HepG2 (cell line): ENCODE measurements at places on chromosomes 16 and 17. TPM values are rescaled to one million over a fixed set of nuclear protein-coding genes. Genes with fewer than 3 reads are reported as not detected.

DNA sequence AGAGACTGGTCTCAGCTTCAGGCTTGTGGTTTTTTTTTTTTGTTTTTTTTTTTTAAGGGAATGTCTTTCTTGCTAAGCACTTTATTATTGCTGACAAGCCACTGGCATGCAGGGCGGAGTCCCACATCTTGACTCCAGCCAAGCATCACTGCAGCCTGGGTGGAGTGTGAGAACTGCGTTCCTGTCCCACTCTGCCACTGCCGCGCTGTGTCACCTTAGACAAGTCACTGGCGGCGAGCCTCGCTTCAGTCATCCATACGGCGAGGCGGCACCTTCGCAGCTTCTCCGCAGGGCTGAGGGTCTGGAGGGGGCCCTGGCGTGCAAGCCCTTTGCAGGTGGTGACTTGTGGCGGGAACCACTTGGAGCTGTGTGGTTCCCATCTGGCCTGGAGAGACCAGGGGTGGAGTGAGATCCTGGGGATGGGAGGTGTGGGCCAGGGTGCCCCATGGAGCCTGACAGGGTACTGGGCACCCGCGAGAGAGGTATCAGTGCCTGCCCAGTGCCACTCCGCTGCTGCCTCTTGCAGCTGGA is 99.1 kb upstream of the CIBAR2 start:
- no peak for DNase-seq

GRCh38 chr17:59355030-59355701 is 23.7 kb downstream of the YPEL2 start:
- DNase-seq: no peak

DNA sequence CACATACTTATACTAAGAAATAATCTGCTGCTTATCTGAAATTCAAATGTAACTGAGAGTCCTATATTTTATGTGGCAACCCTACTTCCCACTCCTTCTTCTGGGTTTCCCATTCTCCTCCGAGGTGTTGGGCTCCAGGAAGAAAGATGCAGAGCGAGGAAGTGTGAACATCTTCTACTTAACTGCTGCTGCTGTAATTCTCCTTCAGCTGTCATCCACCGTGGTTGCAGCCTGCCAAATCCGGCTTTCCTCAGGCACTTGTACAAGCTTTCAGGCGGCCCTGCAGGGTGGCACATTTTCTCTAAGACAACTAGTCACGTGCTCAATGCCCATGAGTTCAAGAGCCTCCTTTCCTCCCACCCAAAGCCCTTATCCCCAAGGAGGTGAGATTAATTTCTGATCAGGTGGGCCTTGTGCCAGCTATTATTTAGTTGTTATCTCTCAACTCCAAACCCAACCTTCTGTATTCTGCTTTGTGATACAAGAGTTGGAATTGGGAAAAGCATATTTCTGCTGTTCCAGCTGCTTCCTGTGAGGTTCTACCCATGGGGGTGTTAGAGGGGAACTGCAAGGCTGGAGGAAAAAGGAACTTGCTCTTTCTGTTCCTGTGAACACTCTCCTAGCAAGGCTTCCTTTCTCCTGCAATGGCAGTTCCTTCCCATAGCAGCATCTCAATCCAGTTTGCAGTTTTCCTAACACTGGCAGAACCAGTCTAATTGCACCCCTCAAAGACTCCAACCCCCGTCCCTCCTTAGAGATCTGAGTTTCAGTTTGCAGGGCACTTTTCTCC is 67.6 kb upstream of the RBBP6 start:
- DNase-seq: no peak

GRCh38 chr16:1196494-1196893 is 28.6 kb downstream of the TPSG1 start:
- DNase-seq: no peak

DNA sequence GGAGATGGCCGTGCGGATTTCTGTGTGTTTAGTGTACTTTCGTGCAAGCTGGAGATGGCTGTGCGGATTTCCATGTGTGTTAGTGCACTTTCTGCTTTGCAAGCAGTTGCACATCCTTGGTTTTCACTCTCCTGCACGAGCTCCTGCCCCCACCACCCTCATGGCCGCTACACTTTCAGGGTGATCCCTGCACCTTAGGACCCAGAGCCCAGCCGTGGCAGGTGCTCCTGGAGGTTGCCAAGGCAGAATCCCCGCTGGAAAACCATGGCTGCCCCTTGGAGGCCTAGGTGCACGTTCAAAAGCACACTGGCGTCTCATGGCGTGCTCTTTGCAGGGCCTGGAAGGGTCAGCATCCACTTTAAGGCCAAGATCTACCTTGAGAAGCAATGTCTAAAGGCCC is 311.0 kb upstream of the TNRC6C start:
- no peak for DNase-seq

Gene SRP68
- 39.8 and 89.7 TPM in 2 replicates for total RNA-seq

DNA sequence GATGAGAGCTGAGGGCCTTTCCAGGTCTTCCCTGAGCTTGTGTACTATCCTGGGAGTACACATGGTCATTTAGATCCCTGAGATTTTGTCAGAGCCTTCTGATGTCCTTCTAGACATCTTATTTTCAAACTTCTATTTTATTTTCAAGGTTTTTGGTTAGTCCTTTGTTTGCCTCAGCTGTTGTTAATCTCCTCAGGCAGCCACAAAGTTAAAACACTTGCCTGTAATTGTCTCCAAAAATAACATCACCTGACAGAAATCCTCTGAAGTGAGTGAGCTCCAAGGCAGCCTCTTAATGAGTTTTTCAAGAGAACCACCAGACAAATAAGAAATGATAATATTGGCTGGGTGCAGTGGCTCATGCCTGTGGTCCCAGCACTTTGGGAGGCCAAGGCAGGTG is 43.8 kb upstream of the CPHXL start:
- no peak for DNase-seq

GRCh38 chr17:43540821-43541674 is 5.1 kb downstream of the ETV4 start:
- no peak for DNase-seq

Gene KRTAP4-5
- total RNA-seq: not detected in 2 replicates

DNA sequence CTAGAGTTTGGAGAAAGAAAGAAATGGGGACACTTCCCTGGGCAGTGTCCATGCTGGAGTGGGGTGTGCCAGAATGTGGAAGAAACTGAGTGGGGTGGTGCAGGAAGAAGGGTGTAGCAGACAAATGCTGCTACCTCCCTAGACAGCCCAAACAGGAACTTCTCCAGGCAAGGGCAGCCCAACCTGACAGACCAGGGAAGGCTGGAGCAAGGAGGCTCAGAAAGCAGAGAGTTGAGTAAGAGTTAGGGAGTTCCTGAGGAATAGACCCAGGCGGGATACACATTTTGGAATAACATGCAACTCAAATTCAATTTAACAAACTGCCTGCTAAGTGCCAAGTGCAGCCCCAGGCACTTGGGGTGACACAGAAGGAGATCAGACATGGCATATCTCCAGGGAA is 1.0 kb upstream of the MYO18A start:
- DNase-seq: no peak

DNA sequence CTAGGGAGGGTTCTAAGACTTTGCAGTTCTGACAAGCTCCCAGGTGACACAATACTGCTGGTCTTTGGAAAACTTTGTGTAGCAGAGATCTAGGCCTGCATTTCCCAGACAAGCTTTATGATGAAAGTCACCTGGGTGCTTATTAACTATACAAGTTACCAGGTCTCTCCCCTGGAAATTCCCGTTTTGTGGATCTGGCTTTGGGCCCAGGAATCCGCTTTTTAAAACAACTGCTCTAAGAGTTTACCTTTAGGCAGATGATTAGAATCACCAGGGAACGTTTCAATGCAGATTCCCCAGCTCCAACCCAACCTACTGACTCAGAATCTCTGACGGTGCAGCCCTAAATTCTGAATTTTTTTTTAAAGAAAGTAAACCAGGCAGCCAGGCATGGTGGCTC is 36.3 kb downstream of the MYH3 start:
- DNase-seq: no peak

DNA sequence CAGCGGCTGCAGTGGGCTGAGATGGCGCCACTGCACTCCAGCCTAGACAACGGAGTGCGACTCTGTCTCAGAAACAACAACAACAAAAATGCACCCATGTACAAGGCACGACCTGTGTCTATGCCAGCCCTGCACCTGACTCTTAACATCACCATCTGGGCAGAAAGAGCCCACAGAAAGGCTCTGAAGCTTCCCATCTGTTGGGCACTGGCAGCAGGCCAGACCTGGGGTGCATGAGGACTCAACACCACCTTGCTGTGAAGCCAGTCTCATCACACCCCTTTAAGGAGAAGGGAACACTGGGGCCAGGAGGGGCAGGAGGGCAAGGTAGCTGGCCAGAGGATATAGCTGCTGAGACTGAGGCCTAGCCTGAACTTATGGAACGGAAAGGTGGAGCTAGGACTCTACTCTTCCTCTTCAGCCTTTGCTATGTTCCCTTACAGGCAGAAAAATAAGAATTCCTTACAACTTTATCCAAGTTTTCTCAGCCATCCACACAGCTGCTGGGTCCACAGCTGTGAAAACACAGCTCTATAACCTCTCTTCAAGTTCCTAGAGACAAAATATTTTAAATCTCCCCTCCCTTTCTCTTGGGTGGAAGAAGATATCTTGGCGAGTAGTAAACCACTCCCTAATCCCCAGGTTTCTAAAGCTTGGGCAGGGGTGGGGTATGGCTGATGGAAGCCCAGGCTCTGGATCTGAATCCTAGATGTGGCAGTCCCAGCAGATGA is 2.8 kb downstream of the ELOB start:
- no peak for DNase-seq

Gene NPB
- total RNA-seq: 0.56 and 0.93 TPM in 2 replicates

DNA sequence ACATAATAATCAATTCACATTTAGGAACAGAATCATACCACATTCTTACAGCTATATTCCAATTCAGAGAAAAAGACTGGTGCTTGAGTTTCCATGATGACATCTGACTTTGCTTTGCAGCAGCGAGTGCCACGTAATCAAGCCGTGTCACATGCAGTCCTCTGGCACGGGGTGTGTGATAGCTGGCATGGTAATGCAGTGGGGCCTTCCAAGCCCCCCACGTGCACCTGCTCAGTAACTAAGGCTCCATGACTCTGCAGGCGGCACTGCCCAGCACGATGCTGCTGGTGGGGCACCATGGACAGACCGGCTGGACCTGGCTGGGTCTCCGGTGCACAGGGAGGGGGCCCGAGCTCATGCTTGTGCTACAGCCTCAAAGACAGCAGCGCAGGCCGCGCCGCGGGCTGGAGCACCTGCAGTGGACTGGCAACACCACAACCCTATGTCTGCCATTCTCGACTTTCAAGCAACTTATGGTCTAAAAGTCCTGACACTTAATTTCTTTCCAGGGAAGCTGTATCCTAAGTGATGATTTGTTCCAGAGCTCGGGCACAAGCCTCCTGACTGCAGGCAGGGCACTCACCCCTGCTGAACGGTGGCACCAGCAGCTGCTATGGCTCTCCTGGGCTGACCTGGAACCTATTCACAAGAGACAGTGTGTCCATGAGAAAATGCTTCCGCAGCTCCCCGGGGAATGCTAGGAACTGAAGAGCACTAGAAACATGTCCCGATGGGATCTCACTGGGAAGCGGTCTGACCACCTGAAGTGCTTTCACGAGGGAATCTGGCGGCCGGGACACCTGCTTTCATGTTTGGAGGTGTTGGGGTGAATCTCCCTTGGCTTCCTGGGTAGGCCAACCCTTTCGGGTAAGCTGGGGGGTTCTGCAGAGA is 99.5 kb upstream of the DNAH17 start:
- DNase-seq: no peak

- no peak for DNase-seq
These were observed 70.8 kb downstream of the ELAC2 start for GRCh38 chr17:12947047-12947446.

Gene TP53TG3C
- not detected in 2 replicates for total RNA-seq

Gene SMCR8
- total RNA-seq: 11.8 and 16.6 TPM in 2 replicates

Gene KCNAB3
- 0.29 TPM in 1 of 2 replicates, not detected in the other for total RNA-seq

DNA sequence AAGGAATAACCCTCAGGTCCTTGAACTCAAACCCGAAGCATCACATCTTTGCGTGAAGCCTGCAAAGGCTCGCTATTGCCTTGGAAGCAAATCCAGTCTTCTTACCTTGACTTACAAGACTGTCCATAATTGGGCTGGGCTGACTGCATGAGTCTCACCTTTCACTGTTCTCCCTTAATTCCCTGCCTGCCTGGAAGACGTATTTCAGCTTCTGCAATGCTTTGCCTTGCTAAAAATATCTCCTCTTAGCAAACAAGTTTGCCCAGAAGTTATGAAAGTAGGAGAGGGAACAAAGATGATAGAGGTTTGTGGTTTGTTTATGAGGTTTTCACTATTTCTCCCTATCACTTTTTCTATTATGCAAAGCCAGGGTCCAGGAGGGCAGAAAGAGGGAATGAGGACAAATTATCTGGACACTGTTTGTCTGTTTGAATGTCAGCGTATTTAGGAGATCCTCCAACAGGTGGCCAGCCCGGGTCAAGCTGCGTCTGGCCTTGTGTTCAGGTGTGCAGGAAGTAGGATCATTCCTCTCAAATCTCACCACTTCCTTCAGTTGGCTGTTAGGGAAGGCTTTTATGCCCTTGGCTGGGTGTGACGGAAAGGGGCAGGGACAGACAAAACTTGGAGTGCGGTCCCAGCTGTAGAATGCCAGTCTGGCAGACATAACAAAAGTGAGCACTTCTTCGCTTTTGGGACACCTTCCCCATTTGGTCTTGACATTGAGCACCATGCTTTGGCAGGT is 488.9 kb downstream of the CDH13 start:
- no peak for DNase-seq

DNA sequence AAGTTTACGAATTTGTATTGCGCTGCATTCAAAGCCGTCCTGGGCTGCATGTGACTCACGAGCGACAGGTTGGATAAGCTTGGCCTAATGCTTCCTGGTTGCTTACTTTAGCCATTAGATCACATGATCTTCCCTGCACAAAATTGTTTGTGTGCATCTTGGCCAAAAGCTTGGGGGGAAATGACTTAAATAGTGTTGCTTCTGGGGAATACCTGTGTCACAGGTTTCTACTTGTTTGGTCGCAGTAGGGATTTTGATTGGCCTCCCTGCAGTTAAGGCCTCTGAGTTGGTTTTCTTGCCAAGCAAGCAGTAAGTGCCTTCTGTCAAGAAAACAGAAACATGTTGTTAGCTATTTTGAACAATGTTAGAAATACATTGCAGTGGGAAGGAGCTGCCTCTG is 39.6 kb upstream of the DUSP14 start:
- no peak for DNase-seq

Gene TNS4
- total RNA-seq: 0.58 TPM in 2 replicates

GRCh38 chr17:68389041-68389440 is 68.3 kb downstream of the WIPI1 start:
- DNase-seq: no peak

Gene COG8
- 52.1 and 55.3 TPM in 2 replicates for total RNA-seq

DNA sequence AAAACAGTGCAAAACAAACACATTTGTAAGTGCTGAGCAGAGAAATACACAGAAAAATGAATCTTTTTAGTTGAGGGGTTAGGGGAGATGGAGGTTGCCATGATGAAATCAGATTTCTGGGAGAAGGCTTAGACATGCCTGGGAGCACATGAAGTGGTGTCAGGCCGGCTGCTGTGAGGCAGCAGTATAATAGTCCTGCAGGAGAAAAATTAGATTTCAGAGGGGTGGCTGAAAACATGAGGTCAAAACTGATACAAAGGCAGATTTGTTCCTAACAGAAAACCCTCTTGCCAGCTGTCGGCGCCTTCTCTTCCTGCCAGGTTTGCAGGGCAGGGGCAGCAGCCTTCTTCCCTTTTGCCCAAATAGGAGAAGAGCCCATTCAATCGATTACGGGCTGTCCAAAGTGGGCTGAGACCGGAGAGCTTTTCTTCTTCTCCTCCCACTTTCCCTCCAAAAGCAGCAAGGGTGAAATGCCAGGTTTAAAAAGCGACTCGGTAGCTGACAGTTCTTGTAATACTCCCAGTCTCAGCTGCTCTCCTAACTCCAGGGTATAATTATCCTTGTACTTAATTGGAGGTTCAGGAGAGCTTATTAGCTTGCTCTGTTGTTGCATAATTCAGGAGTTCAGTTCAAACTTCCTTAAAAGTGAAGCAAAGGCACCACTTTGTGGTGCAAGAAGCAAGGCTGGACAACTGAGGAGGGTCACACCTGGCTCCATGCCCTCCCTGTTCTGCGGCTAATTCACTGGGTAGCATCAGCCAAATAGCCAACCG is 80.0 kb downstream of the PCTP start:
- no peak for DNase-seq

Gene CEP295NL
- not detected in 2 replicates for total RNA-seq
